Omental fat pad (tissue), 4 donors: ENCODE measurements at places on chromosomes 5 and 9. TPM values are rescaled to one million over a fixed set of nuclear protein-coding genes. Genes with fewer than 3 reads are reported as not detected.

Gene SPATA31E1
- not detected for total RNA-seq

Gene C9
- total RNA-seq: 1.1 TPM

Gene FBP2
- not detected for total RNA-seq

Gene IFNA13
- not detected for total RNA-seq

- DNase-seq: no peak
Observed at GRCh38 chr9:114770991-114771390, 34.8 kb downstream of the TNFSF15 start.

- no peak for DNase-seq
Observed at GRCh38 chr9:123999661-124000060, 11.9 kb upstream of the LHX2 start.

DNA sequence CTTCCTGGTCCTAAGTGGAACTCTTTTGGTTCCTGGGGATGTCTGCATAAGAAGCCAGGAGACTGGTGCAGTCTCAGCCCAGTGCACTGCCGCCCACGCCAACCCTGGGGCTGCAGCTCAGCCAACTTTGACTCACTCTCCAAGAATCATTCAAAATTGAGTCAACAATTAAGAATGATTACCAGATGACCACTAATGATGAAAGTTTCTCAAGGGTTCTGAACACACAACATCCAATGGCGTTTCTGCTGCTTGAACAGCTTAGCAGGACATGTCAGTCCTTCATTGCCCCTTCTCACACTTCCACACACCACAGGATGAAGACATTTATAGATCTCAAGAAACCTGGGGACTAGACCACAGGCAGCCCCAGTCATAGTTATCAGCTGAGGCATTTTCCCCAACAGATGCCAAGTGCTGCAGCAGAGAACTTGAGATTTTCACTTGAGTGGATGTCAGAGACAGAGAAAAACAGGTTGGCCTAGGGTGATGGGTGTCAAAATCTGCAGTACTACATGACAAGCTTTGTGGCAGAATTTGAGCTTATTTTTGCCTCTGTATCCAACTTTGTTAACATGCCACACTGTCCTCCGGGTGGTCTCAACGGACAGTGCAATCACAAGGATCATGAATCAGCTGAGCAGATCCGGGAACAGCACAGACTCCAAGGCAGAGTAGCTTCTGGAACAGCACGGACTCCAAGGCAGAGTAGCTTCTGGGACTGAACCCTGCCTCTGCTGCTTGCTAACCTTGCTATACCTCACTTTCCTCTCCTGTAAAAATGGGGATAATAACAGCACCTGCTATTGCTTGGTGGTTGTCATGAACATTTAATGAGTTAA lies 356.1 kb downstream of the SPOCK1 start:
- no peak for DNase-seq

DNA sequence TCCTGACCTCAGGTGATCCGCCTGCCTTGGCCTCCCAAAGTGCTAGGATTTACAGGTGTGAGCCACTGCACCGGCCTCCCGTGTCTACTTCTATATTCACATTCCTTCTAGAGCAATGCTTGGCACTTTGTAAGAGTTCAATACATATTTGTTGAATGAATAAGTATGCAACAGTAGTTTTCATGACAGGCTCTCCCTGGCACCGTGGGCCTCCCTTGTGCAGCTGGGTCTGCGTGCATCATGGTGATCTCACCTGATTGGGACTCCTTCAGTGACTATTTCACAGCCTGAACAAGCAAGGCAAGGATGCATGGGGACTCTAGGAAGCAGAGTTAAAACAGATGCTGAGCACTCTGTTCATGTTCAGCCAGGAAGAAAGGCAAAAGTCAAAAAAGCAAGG lies 6.8 kb upstream of the ZBTB34 start:
- DNase-seq: no peak

- no peak for DNase-seq
Observed at GRCh38 chr9:33041432-33042188, 16.5 kb downstream of the DNAJA1 start.

GRCh38 chr5:65768723-65769346 lies 46.8 kb downstream of the NLN start:
- no peak for DNase-seq

DNA sequence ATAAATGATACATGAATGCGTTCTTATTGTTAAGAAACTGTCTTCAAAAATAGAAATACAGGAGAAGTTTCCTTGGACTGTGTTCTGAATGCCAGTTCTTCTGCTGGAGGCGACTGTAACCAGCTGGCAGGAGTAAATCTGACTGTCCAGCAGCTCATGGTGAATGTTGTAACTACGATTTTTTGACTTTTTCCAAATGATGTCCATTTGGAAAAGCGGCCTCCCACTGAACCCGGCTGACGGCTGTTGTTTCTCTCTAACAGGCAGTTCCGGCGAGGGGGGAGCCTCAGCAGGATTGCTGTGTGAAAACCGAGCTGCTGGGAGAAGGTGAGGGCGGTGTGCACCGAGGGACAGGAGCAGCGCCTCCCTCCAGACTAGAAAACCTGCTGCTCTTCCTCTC lies 91.9 kb downstream of the EHMT1 start:
- DNase-seq: no peak

DNA sequence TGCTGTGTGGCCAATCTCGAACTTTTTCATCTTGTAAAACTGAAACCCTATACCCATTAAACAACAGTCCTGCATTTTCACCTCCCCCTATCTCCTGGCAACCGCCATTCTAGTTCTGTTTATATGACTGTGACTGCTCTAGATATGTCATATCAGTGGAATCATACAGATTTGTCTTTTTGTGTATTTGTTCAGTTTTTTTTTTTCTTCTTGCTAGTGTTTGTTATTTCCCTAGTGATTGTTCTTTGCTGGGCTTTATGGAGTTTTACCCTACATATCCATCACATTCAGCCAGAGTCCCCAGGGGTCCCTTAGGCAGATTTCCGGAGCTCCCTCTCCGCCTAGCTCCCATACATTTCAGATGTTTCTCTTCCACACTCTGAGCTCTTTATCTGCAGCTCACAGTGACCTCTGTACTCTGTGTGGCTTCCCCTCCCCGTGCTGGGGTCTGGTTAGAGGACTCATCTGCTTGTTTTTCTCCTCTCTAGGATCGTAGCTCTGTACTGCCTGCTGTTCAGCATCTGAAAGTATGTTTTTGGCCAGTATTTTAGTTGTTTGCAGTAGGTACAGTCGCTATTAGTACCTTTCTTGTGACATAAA lies 25.1 kb upstream of the CARTPT start:
- DNase-seq: no peak

DNA sequence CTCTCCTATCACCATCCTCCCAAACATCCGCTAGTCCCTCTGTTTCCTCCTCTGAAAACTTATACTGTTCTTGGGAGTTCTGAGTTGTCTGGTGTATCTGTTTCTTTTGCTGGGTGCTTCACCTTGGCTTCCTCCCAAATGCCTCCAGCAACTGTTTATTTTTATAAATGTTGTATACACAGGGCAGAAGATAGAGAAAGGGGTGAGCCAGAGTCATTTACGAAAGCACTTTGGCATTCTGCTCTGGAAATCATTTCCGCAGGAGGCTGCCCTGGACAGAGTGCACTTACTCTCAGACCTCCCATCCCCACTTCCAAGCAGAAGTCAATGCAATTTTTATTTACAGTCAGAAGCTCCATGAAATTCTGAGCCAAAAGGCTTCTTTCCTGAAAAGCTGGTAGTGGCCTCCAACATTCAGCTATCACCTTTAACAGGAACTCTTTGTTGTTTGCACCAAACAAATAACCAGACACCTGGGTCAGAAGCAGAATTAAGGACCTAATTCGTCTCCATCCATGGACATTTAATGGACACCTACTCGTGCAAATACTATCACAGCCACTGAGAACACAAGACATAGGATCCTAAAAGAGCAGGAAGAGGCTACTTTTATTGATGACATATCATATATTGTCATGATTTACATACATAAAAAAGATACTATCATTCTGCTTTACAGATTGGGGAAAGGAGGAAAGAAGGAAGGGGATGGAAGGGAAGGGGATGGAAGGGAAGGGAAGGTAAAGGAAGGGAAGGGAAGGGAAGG lies 229.5 kb upstream of the PAPPA start:
- DNase-seq: no peak

DNA sequence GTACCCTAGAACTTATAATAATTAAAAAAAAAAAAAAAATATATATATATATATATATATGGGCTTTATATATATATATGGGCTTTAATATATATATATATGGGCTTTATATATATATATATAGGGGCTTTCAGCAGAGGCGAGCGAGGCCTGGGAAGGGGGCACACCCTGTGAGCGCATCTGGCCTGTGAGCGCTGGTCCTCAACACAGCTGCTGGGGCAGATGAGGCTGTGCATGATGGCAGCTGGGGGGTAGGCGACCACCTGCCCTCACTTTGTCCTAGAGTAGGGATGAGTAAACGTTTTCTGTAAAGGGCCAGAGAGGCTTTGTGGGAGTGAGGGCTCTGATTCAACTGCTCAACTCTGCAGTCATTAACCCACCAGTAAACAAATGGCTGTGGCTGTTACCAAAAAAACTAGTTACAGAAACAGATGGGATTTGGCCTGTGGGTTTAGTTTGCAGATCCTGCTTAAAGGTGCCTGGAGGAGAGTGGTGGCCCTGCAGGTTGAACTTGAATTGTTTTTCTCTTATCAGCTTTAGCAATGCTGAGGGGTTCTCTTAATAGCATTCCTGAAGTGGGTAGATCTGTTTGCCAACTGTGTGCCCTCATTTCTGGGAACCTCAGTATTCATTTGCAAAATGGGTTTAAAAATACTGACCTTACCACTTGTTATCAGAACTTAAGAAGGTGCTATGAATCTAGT lies 88.1 kb upstream of the EPB41L4B start:
- DNase-seq: no peak

DNA sequence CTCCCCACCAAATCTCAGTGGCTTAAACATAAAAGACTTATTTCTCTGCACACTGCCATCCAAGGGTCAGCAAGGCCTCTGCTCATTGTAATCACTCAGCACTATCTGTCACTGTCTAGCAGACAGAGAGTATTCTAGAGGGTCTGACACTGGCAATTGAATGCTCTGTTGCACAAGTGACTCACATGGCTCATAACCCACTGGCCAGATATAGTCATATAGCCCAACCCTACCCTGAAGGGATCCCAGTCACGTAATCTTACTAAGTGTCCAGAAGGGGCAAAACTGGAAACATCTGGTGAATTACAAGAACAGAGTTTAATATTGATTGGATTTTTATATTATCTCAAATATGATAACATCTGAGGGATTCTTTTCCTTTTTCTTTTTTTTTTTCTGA lies 80.7 kb downstream of the TSSK1B start:
- DNase-seq: no peak

DNA sequence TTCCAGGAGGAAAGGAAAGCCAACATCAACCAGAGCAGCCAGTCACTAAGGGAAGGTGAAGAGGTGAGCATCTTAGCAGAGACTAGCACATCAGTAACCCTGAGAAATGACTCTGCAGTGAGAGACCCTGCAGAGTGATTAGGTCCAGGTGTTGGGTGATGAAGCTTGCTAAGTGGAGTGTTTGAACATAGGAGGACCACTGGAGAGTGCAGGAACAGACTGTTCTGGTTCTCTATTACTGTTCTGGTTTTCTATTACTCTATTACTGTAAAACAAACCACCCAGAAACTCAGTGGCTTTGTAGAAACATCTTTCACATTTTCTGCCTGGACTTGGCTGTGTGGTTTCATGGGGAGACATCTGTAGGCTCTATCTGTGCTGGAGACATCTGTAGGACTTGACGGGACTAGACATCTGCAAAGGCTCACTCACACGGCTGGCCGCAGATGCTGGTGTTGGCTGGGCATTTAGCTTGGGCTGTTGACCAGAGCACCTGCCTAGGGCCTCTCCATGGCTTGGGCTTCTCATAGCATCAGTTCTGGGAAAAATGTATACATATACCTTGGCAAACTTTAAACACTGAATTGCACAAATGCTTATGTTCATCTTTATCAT lies 33.4 kb upstream of the SPATA31E1 start:
- no peak for DNase-seq

DNA sequence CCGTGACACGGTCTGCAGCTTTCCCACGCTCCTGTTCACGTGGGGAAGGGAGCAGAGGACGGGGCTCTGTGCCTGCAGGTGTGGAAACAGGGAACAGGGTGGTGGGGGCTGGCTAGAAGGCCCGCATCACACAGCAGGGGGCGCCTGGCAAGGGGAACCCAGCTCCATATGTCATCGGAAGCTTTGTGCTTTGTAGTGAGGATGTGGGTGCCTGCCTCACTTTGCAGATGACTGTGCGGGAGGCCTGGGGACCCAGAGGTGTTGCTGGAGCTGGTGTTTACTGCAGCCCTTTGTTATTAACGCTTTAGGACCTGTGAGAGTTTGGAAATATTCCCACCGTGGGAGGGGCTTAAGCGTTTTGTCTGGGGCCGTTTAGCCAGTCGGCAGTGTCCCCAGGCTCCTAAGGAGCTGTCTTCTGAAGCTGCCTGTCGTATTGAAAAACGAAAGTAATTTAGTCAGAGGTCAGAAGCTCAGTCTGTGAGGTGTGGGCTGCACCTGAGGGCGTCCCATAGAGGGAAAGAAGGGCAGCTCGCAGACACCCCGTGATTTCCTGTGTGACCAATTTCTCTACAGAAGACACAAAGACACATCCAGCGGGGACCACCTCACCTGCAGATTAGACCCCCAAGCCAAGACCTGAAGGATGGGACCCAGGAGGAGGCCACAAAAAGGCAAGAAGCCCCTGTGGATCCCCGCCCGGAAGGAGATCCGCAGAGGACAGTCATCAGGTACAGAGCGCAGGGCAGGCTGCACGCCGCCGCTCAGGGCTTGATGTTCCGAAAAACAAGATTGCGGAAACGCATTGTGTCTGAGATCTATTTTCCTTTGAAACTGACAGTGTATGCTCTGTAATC lies 9.1 kb downstream of the MAN1B1 start:
- no peak for DNase-seq

DNA sequence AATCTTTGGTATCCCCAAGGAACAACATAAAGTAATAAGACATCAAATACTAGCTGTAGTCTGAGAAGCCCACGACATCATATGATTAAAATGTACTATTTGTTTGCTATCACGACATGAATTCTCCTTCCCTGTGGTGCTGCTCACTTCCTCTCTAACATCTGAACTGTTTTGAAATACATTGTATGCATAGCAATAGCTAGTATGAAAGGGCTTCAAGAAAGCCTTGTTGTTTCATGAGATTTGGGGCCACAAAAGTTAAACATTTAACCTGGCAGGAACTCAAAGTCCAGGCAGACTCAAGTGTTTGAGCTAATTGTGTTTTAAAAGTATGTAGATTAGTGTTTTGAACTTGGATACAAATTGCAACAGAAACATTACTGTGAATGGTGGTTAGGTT lies 237.4 kb upstream of the PTGER4 start:
- DNase-seq: no peak
